ENCODE measurements at places on chromosomes 1 and 21.

GRCh38 chr1:240610636-240611035 lies 1.3 kb downstream of the GREM2 start:
- no peak for DNase-seq

DNA sequence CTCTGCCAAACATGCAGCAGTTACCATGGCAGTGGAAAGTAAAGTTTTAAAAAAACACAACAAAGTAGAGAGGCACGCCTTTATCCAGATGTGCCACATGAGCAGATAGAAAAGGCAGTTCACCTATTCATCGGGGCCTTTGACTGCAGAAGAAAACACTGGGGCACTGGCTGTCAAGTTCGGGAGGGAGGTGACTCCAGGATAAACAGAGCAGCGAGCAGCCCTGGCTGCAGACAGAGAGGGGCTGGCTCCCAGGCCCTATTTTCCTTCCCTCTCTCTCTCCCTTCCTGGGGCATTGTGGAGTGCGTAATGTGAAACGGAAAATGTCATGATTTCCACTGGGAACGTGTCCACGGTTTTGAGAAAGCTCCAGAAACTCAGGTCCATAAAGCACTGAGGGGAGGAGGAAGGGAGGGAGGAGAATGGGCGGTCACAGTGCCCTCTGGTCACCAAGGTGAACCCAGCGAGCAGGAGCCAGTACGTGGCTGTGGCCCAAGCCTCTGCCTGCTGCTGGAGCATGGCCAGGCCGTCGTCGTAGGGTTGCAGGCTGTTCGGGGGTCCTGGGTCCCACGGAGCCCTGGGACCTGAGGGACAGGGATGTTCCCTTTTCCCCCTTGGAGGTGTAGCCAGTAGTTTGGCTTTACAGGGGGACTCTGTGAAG lies 114.7 kb upstream of the IRF2BP2 start:
- DNase-seq, result peak; percentile 65

DNA sequence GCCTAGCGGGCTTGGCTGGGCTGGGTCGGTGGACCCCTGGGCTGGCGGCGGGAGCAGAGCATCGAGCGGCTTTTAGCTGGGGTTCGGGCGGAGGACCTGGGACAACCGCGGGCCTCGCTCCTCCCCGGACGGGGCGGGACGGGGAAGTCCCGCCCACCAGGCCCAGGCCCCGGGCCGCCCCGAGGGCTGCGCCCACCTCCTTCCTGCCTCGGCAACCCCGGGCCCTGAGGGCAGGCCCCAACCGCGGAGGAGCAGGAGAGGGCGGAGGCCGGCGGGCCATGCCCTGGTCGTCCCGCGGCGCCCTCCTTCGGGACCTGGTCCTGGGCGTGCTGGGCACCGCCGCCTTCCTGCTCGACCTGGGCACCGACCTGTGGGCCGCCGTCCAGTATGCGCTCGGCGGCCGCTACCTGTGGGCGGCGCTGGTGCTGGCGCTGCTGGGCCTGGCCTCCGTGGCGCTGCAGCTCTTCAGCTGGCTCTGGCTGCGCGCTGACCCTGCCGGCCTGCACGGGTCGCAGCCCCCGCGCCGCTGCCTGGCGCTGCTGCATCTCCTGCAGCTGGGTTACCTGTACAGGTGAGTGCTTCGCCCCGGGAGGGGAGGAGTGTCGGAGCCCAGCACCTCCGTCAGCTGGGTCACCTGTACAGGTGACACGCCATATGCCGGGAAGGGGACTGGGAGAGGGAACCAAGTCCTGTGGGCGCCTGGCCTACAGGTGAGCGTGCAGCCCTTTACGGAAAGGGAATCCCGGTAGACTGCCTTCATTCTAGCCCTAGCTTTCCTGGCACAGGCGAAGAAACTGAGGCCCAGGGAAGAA lies at the start of gene XKR8:
Gene XKR8, plus strand, starts transcription at position 182 of the 812 bp plus-strand sequence. Its CDS starts 97 bp downstream, at position 279.
- peak; percentile 54 for DNase-seq

DNA sequence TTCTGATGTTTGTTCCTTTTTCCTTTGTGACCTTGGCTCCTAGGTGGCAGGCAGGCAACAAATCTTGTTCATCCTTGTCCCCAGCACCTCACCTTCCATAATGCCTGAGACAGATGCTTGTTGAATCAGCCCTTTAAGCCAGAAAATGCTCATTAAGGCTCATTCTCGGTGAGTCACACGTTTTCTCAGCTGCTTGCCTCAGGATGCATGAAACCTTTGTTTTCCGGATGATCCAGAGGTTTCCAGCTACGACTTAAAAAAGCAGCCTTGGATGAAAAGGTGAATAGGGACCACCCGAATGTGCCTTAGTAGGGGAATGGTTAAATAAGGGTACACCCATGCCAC lies 4.6 kb upstream of the ATP13A2 start:
- no peak for DNase-seq

- no peak for DNase-seq
Observed at GRCh38 chr1:220824031-220824989, 37.6 kb downstream of the MTARC1 start.

GRCh38 chr1:97780884-97781283 lies 139.9 kb downstream of the DPYD start:
- DNase-seq, result no peak

- no peak for DNase-seq
Observed at GRCh38 chr1:235331401-235331800, 3.0 kb downstream of the GGPS1 start.

DNA sequence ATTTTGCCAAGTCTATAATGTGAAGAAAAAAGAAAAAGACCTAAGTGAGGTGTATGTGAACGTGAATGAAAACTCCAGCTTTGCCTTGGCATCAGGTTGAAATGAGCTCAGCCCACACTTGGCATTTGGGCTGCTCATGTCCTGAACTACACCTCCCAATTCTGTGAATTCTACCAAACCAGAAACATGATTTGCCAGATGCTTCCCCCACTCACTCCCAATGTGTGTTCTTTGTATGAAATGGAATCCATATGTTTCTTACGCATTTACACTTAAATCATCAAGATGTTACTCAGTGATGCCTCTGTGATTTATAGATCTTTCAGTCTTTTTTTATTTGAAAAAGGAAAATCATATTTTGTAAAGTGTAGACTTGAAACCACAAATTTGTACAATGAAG lies 32.8 kb upstream of the RUNX1 start:
- no peak for DNase-seq

GRCh38 chr1:198179556-198179981 lies 22.8 kb downstream of the NEK7 start:
- no peak for DNase-seq

DNA sequence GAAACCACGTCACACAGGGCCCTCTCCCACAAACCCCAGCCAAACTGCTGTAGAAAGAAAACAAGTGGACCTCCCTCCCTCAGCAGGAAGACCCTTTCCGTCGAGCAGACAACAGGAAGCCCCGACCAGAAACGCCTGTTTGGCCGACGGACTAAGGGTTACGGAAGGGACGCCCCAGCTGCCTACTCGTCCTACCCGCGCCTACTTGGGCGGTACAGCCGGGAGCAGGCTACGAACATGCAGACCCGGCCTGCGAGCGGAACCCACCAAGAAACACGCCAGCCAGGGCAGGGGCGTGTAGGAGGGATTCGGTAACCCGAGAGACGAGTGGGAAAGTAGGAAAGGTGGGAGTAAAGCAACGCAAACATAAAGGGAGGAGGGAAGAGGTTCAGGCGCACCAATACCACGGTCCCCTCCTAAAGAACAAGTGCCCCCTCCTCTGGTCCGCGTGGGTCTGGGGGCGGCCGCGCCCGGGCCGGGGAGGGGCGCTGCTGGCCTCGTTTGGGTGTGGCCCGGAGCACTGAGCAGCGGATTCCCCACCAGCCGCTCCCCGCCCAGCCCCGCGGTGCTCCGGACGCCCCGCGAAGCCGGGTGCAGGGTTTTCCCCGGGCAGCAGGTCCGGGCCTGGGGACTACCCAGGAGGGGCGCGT lies 450 bp downstream of the S100A10 start:
- DNase-seq, result no peak

DNA sequence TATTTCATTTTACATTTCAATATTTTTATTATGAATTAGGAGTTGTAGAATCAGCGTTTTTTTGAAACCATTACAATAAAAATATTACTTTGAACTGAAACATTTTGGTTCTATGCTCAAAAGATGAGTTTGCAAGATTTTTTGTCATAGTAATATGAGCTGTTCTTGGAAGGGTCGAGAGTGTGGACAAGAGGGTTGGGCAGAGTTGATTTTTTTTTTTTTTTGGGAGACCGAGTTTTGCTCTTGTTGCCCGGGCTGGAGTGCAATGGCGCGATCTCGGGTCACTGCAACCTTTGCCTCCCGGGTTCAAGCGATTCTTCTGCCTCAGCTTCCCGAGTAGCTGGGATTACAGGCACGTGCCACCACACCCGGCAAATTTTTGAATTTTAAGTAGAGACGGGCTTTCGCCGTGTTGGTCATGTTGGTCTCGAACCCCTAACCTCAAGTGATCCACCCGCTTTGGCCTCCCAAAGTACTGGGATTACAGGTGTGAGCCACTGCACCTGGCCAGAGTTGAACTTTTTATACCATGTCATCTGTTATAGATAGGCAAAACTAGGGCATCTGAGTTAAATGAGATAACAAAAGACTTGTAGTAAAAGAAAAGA lies 3.3 kb downstream of the CACYBP start:
- DNase-seq, result no peak

GRCh38 chr1:53946252-53947171 lies at the start of gene LRRC42:
Gene LRRC42 (plus strand): TSS chr1:53946350. CDS start chr1:53952000, 5,650 bp downstream.
- DNase-seq, result no peak

- peak; percentile 55 for DNase-seq
Observed at GRCh38 chr21:38813547-38813946, 7.8 kb downstream of the ETS2 start.

GRCh38 chr21:30491963-30492428 lies at the start of gene KRTAP19-3:
Gene KRTAP19-3 (minus strand): TSS chr21:30492013. CDS start chr21:30491957, 56 bp downstream.
- DNase-seq, result no peak

- peak; percentile 89 for DNase-seq
Observed at GRCh38 chr1:44213222-44214112, at the start of gene DMAP1. Gene DMAP1 (plus strand): TSS chr1:44213471. CDS start chr1:44213754, 283 bp downstream.

DNA sequence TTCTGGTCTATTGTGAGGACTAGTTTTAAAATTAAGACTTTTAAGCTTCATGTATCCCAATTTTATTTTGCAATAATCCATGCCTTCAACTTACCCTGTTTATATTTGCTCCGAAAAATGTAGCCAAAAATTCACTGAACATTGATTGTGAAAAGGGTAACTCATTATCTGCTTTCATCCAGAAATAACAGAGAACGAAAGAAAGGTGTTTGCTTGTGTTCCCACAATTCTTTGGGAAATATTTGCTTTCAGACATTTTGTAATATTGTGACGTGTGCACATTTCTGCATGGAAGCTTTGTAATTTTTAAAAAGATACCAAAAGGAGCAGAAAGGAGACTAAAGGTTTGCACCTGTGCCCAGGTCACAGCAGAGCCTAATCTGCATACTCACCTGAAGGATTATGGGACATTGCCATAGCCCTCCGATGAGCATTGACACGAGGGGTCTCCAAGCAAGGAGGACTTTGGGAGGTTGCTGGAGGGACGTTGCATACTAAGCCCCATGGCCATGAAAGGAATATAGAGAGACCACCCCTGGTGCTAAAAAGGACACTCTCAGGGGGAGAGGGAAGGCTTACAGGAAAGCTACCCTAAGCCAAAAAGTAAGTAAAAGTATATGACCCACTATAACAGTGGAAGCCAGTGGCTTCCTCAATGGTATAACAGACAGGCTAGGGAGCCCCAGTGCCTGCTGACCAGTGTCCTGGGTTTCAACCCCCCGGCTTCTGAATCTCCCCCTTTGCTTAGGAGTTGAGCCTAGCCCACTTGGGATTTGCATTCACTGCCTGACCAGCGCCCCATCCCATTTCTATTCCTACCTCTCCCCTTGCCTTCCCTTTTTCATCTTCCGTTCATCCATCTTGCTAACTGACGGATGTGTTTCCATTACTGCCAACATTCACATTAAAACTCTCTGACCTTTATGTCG lies 148.6 kb upstream of the ZC3H12A start:
- DNase-seq, result no peak

- no peak for DNase-seq
Observed at GRCh38 chr1:29450591-29450990, 214.3 kb downstream of the PTPRU start.

GRCh38 chr1:27832762-27833161 lies 2.2 kb downstream of the PPP1R8 start:
- no peak for DNase-seq

DNA sequence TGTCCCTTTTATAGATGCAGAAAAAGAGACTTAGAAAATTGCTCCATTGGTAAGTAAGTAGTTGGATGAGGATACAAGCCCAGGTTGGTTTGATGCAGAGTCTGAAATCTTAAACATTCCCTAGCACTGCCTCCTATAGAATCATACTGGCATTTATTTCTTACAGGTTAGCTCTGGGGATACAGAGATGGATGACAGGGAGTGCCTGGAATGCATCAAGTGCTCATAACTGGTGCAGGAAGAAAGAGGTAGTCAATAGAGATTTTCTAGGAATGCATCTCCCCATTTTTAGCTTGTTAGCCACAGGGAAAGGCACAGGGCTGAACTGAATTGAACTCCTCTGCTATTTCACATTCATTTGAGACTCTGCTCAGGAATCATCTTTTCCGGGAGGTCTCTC lies 269.0 kb upstream of the USP24 start:
- DNase-seq, result no peak

DNA sequence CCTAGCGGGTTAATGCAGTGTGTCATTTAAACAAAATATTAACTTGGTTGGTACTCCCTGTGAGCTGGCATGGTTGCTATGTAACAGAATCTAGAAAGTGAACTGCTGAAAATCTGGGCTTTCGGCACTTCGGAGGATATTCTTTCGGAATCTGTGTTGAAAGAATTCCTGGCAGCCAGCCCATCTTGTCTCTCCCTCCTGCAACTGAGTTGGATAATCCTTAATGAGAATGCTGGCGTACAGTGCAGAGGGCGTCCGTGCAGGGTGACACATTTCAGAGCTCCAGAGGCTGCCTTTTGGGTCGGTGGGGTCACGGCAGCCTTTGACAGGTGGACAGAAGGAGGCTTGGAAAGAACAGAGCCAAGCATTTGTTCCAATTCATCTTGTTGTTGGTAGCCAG lies 3.7 kb downstream of the KAZN start:
- no peak for DNase-seq

DNA sequence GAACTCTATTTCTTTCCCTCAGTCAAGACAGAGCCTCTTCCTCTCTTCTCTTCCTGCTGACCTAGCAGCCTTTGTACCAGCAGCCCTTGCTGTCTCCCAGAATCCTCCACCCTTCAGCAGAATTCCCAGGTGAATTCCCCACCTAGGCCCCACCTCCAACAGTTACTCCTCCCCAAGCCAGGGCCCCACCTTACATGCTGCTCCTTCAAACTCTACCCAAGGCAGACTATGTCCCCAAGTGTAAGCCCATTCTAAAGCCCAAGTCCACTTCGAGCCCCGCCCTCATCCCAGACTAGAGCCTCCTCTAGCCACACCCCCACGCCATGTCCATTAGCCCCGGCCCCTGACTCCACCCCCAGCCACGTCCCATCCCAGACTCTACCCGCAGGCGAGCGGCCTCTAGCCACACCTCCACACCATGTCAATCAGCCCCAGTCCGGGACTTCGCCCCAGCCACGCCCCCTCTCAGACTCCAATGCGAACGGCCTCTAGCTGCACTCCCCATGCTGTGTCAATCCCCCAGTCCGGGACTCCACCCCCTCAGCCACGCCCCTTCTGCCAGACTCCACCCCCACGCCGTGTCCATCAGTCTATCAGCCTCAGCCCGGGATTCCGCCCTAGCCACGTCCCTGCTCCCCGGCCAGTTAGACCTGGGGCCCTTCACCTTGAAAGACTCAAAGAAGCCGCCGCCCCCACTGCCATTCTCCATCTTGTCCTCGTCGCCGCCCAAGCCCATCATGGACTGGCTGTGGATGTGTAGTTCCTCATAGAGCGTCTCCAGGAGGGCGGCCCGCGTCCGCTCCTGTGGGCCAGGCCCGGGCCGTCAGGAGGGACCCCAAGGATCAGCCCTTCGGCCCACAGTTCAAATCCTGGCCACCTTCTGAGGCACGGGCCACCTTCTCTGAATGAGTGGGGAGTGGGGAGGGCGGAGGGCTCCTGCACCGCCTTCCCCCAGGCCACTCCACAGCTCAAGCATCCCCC lies 61.3 kb downstream of the RAP1GAP start:
- DNase-seq, result no peak

Data from NCI-H1105 treated with DMSO at 0.1 percent for 48 hours (cell line).